ENCODE measurements at places on chromosomes 4 and X. TPM values are rescaled to one million over a fixed set of nuclear protein-coding genes. Genes with fewer than 3 reads are reported as not detected.

DNA sequence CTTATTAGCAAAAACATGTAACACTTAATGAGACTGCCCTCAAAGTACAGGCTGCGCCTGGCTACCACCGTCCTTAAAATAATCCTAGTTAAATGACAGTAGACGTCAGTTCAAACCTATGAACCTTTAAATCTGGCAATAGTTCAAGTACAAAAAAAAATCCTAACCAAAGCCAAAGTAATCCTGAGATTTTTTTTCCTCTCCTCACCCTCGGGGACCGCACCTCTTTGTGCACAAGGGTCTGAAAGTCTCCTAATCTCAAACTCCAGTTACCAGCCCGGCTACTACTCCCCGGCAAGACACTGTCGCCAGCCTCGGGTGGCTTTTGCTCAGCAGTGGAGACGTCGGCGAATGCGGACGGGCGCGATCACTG, 439 bp downstream of the SEC31A start:
- H3K36me3 ChIP-seq = peaks cover 22% of the 10 kb centered on the region
- DNase-seq = no peak
- H3K4me3 ChIP-seq = peak overlapping the region; percentile 87

DNA sequence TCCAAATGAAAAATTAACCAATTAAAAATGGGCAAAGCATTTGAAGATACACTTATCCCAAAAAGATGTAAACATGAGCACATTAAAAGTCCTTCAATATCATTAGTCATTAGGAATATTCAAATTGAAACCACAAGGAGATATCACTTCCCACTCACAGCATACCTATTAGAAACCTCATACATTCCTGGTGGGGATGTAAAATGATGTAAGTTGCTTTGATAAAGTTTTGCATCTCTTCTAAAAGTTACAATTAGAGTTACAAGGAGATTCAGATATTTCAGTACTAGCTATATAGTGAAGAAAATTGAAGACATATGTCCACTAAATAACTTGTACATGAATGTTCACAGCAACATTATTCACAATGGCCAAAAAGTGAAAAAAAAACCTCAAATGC, 1109.3 kb upstream of the LCORL start:
- no peaks in the 10 kb centered on the region for H3K27me3 ChIP-seq
- no peaks in the 10 kb centered on the region for H3K4me1 ChIP-seq
- DNase-seq = no peak
- H3K27ac ChIP-seq = no peak overlapping the region
- no peak overlapping the region for H3K4me3 ChIP-seq
- H3K36me3 ChIP-seq = no peaks in the 10 kb centered on the region

DNA sequence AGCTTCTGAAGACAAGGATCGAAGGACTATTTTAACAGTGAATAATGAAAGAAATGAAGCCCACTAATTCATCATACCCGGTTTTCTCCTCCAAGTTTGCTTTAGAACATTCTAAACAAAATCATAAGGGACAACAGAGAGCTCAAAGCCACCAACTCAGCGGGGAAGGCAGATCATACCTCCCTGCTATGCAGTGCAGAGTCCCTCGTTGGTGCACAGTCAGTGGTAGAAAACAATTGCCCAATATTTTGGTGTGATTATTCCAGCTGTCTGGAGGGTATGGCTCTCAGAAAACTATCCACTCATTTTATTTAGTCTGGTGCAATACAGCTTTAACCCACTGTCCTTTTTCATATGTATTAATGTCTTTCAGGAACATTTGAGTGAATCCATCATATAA, 59.3 kb upstream of the HPSE start:
- DNase-seq = no peak
- no peak overlapping the region for H3K27ac ChIP-seq
- peaks cover 14% of the 10 kb centered on the region for H3K4me1 ChIP-seq
- H3K36me3 ChIP-seq = peaks cover under 1% of the 10 kb centered on the region
- no peaks in the 10 kb centered on the region for H3K27me3 ChIP-seq

DNA sequence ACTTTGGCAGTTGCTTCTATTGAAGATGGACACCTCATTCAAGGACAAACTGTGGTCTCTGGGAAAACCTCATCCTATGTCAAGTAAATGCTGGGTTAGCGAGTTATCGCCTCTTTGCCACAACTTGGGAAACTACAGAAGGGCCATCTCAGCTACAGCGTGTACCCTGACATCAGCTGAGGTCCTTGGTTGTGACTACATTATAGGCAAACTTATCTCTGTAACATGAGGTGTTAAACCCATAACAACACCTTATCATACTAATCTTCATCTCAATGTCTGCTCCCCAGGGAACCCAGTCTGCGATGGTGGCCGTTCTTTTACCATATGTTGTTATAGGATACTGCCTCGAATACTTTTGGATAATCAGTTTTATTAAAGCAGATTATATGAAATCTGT, 1862.7 kb downstream of the STIM2 start:
- no peak overlapping the region for H3K4me3 ChIP-seq
- H3K27ac ChIP-seq = no peak overlapping the region
- H3K27me3 ChIP-seq = no peaks in the 10 kb centered on the region
- no peak for DNase-seq
- no peaks in the 10 kb centered on the region for H3K4me1 ChIP-seq
- no peaks in the 10 kb centered on the region for H3K36me3 ChIP-seq

Gene TRIM60
- not detected for total RNA-seq

GRCh38 chrX:97326456-97326855, 442.7 kb downstream of the RPA4 start:
- no peaks in the 10 kb centered on the region for H3K27me3 ChIP-seq
- no peaks in the 10 kb centered on the region for H3K4me1 ChIP-seq
- H3K4me3 ChIP-seq = no peak overlapping the region
- H3K36me3 ChIP-seq = no peaks in the 10 kb centered on the region
- no peak overlapping the region for H3K27ac ChIP-seq
